ENCODE measurements at places on chromosomes 2 and 18.
A peak's percentile ranks its signal among the peaks of the same experiment; 100 is the strongest.

DNA sequence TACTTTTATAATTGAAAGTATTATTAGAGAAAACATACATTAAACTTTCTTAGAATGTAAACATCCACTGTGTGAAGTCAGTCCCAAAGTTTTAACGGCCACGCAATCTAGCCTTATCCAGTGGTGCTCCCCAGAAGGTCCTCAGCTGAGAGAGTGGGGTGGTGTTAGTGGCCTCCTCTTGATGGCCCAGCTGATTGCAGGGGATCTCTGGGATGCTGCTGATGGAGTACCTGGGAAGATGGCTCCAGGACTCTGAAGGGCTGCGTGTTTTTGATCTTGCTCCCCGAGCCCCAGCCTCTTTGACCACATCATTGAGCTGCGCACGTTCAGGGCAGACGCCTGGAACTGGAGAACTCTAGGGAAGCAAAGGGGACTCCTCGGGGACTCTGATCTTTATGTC is 181.4 kb downstream of the FAM210A start:
- no peak for DNase-seq

DNA sequence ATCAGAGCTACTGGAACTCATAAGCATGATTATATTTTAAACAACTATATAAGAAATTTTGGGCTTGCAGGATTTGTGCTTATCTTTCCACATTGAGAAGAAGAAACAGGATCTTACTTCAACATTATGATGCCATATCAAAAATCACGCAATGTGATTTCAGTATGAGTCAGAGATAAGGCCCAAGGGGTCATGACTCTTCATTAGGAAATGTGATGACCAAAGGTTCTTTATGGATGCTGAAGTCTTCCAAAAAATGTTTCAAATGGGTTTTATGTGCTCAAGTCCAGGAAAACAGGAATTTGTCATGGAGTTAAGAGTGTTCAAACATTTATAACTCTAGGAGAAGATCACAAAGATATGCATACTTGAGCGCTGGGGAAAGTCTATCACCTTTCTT is 7.8 kb upstream of the SERPINB2 start:
- no peak for DNase-seq

DNA sequence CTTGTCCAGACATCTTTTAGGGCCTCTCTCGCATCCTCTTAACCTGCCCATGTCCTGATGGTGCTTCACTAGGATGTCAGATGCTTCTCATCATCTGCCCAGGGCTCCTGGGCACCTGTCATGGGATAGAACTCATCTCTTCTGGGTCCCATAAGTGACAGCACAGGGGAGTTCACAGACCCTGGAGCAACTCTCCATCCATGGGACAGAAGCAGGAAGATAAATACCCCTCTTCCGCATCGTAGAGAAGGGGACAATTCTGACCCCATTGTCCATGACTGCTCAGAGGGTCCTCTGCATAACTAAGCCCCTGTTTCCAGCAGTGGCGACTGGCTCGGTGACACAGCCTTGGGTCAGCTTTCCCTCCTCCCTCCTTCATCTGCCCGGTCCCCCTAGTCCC is 82.3 kb downstream of the TWIST2 start:
- DNase-seq, result no peak

DNA sequence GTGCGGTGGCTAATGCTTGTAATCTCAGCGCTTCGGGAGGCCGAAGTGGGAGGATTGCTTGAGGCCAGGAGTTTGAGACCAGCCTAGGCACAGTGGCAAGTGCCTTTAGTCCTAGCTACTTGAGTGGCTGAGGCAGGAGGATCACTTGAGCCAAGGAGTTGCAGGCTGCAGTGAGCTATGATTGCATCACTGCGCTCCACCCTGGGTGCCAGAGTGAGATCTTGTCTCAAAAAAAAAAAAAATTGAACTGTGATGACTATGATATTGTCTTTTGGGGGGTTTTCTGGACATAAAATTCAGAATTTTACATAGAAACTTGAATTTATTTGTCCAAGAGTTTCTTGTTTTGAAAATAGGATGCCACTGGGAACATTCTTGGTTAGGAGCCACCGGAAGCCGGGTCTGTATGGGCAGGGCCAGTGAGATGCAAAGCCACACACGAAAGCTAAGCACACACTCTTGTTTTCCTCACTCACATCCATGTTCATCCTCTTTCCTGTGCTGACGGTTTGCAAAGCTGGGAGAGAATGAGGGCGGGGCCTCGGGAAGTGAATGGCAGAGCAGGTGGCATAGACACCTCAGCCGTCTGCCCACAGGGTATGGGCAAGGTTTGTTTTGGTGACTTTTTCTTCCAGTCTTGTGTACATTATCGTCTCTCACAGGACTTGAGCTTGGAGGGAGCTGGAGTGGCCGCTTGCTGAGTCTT is 12.6 kb downstream of the AGAP1 start:
- DNase-seq, result no peak

- peak; percentile 81 for DNase-seq
Observed at GRCh38 chr18:8253944-8254343, 355.3 kb upstream of the RAB12 start.

- DNase-seq, result no peak
Observed at GRCh38 chr2:61493523-61493942, 22.6 kb upstream of the USP34 start.

- DNase-seq, result no peak
Observed at GRCh38 chr2:121372721-121373353, 87.8 kb upstream of the TFCP2L1 start.

DNA sequence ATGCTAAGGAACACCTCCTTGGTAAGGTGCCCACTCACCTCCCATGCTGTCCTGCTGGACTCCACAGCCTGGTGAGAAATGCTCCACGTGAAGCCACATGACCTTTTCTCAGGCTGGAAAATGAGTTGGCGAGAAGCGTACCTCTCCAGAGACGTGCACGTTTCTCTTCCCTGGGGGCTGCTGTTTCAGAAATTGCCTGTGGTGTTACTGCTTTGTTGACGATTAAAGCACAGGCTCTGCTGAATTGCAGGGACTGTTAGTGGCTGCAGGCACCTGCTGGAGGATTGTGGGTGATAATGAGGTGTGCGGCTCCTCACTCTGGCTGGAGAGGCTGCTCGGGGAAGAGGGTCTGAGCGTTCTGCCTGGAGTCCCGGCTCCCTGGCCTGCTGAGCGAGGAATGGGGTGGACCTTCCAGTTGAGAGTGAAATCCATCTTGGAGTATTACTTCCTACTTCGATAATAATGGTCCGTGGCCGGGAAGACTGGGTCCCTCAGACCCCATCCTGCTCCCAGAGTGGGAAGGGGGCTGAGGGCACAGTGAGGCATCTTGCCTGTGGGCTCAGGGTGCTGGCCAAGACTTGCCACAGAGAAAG is 199.3 kb upstream of the HDAC4 start:
- no peak for DNase-seq

DNA sequence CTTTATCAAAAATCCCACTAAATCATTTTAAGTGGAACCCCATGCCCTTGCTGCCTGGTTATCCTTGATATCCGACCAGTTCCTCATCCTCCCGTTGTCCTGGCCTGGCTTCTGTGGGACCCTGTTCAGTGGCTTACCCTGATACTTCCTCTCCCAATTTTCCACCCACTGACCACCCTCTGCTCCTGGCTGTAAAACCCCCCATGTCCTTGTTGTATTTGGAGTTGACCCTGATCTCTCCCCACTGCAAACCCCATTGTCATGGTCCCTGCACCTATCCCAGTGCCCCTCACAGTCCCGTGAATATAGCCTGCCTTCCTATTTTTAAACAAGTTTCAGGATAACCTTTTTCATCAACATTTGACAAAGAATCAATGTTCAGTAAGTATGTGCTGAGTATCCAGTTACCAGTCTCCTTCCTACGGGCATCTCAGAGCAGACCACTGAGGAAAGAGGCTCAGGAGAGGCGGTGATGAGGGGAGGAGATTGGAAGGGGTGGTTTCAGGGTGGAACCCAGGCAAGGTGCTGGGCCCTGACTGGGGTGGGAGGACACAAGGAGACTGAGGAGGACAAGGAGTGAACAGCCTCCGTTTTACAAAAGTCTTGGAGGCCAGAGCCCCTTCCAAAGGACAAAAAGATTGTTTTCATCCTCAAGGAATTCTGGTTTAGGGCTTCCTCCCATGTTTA is 131.8 kb downstream of the PXDN start:
- no peak for DNase-seq

DNA sequence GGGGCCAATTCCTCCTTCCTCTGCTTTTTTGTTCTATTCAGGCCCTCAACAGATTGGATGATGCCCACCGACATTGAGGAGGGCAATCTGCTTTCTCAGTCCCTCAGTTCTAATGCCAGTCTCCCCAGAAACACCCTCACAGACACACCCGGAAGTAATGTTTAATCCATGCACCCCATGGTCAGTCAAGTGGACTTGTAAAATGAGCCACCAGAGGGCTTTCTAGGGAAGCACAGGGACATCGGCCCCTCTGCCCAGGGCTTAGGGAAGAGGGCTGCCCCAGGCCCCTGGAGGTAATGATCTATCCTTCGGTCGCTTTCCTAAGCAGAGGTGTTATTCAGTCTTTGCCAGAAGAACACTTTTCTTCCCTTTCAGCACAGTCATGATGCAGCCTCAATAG is 107.4 kb downstream of the PDCL3 start:
- no peak for DNase-seq

- no peak for DNase-seq
Observed at GRCh38 chr2:145797692-145798091, 1277.8 kb upstream of the ZEB2 start.

DNA sequence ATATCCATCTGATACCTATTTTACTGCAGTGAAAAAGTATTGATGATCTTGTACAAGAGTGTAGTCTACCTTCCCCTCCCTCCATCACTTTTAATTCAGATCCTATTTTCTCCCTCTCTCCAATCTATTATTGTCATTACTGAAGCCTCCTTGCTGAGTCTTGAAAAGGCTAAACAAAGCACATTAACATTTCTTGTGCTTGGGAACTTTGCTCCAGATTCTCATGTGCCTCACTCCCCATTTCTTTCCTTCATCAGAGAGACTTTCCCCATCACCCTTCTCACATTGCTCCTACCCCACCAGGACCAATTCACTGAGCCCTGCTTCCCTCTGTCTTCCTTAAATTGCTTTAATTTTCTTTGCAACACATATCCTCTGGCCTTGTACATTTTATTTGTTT is 736.2 kb upstream of the GCFC2 start:
- DNase-seq, result no peak

GRCh38 chr18:32847691-32848090 is 74.9 kb upstream of the KLHL14 start:
- no peak for DNase-seq

DNA sequence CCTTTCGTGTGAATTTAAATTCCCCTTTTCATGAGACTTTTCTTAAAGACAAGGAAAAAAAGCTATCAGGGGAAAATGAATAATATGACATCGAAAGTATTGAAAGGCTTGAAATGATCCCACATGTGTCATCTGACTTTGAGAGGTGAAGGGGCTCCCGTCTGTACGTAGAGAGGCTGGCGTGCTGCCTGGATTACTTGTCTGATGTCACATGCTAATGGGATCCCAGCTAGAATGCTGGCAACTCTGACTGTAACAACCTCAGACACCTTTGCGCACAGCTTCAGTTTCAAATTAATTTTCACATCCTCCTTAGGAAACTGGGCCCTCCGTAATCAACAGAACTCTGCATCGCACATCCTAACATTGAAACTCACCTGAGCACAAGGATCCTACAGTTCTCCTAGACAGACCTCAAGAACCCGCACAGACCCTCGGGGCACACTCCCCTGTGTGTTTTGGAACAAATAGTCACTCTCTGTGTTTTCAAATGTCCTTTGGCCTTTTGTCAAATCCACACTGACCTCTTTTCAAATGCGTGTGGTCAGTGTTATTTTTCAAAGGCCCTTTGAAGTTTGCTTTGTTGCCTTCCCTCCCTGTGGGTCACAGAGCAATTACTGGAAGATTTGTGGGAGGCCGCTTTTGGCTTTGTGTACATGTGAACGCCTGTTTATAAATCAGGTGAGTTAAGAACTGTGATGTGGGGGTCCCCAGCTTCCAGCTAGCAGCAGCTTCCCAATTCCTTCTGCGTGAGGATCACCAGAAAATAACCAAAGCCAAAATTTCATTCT is 65.9 kb downstream of the IL1R2 start:
- DNase-seq, result no peak

- DNase-seq, result no peak
Observed at GRCh38 chr2:86308984-86309695, 28.3 kb downstream of the REEP1 start.

GRCh38 chr2:68637047-68637446 is 6.3 kb upstream of the PROKR1 start:
- DNase-seq, result peak; percentile 94

Measured in NCI-H524 (cell line).